NCI-H774 (cell line): ENCODE measurements at places on chromosomes 7 and 10.

GRCh38 chr7:22786290-22786932 lies 36.2 kb downstream of the TOMM7 start:
- DNase-seq = no peak

DNA sequence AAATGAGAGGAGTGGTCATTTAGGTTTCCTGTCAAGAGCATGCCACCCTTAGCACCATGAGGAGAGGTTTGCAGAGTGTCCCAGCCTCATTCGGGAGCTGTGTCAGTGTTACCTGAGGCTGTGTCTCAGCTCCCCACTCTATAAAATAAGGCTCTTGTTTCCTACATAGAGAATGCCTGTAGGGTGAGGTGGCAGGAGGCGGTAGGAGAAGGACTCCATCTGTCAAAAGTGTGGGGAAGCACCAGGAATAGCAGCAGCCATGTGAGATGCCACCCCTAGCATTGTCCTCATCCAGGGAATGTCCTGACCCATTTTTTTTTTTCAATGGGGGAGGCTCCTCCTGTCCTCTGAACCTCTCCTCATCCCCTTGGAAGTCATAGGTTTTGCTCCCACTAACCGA lies 451.2 kb downstream of the PLXNA4 start:
- DNase-seq = no peak

- DNase-seq = no peak
Measured at GRCh38 chr10:52755297-52756062, 17.1 kb downstream of the MBL2 start.

DNA sequence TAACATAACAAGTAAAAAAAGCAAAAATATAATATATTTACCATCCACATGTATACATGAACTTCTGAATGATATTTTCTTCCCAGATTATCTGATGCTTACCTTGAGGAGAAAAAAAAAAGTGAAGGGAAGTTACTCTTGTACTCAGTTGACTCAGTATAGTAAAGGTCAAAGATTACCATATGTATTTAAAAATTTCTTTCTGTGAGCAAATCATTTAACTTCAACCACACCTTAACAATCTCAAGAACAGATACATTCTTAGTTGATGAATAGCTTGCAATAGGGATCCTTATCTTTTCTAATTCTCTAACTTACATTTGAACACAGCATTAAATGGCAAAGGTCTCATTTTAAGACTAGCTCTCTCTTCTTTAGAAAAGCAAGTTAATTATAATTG lies 29.8 kb downstream of the PRR15 start:
- no peak for DNase-seq

GRCh38 chr7:47333554-47333887 lies 248.4 kb downstream of the TNS3 start:
- DNase-seq = no peak

DNA sequence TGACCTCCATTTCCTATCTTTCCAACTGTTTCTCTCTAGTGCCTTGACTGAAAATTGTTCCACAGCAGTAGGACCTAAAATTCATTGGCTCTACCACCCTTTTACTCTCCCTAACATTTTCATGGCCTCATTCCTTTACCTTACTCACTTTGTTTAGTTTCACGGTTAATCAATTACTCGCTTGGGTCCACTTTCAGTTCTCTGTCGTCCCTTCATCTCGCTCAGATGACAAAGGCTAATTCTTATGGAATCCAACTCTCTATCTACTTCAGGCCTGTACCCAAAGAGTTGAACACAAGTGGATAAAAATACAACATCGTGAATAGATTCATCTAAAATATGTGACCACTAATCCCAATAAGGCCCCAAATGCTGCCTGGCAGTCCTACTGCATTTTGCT lies 85.9 kb upstream of the ADO start:
- no peak for DNase-seq

- DNase-seq = no peak
Measured at GRCh38 chr10:30422981-30423654, 10.9 kb upstream of the MAP3K8 start.

GRCh38 chr7:158543840-158544239 lies 43.8 kb downstream of the PTPRN2 start:
- DNase-seq = no peak

DNA sequence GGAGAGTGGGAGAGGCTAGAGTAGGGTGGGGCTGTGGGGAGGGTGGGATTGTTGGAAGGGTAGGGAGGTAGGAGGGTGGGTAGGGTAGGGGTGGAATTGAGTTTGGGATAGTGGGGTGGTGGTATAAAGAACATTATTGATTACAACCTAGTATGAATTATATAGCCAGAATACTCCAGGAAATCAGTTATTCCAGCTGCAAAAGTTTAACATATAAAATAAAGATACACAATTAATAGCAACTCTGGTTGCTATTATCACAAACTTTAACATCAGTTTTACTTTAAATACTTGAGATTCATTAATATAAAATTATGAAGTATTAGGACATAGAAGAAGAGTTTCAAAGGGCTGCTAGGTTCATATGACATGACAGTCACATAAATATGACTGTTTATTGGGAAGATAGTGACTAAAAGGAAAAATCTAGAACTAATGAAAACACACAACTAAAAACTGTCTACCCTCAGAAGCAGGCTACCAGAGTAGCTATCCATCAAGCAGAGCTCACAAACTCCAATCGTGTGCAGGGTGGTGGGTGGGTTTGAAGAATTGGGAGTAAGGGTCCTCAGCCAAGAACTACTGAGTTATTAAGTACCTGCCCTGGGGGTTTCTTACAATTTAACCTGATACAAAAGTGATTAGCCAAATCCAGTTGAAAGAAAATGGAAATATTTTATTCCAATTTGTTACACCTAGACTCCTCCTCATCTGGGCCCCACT lies 14.0 kb upstream of the SGCE start:
- DNase-seq = no peak

DNA sequence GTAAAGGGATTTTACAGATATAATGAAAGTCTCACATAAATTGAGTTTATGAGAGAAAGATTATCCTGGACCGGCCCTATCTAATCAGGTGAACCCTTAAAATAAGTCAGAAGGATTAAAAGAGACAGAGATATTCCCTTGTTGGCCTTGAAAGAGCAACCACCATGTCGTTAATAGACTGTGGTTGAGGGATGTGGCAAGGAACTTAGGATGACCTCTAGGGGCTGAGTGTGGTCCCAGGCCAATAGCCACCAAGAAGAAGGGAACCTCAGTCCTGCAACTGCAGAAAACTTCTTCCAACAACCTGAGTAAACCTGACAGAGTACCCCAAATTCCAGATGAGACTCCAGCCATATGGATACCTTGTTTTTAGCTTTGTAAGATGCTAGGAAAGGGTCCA lies 121.5 kb downstream of the POLR1F start:
- DNase-seq = no peak

- DNase-seq = no peak
Measured at GRCh38 chr10:131974034-131974817, 7.5 kb downstream of the BNIP3 start.

- DNase-seq = no peak
Measured at GRCh38 chr7:150927157-150927955, 50.8 kb downstream of the KCNH2 start.

DNA sequence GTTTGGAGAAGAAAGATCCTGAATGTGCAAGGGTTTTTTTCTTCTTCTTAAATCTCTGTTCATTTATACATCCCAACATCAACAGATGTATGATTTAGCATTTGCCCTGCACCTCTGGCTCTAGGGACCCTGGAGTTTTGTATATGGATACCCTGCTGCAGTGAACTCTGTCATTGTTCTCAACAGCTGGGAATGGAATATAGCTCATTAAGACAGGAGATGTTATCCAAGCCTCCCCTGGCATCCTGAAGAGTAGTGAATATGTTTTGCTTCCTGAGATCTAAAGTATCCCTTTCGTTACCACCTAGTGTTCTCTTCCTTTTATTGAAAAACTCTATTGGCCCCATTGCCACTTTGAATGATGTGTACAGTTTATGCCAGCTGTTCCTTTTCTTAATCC lies 275.9 kb downstream of the EXOC4 start:
- DNase-seq = no peak

- no peak for DNase-seq
Measured at GRCh38 chr7:134836447-134836846, 57.0 kb downstream of the CALD1 start.

- DNase-seq = no peak
Measured at GRCh38 chr10:92328993-92329392, 38.0 kb downstream of the MARCHF5 start.

GRCh38 chr10:60803433-60803832 lies 25.2 kb downstream of the CDK1 start:
- DNase-seq = no peak

- DNase-seq = no peak
Measured at GRCh38 chr10:1544209-1544673, 193.1 kb downstream of the ADARB2 start.

DNA sequence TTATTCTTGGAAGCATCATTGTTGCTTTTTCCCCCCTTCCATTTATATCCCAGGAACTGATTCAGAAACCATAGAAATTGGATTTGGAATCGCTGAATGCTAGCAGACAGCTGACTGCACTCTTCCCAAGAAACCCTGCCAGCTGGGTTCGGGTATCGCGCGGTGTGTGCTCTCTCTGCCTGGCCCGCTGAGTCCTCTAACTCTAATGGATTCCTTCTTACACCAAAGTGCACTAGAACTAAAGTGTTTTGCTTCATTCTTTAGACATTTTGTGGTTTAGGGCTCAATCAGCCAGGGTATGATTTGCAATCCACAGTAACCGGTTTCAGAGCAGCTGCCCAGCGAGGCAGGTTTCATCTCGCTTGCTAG lies 92.2 kb downstream of the EGFR start:
- DNase-seq = no peak

DNA sequence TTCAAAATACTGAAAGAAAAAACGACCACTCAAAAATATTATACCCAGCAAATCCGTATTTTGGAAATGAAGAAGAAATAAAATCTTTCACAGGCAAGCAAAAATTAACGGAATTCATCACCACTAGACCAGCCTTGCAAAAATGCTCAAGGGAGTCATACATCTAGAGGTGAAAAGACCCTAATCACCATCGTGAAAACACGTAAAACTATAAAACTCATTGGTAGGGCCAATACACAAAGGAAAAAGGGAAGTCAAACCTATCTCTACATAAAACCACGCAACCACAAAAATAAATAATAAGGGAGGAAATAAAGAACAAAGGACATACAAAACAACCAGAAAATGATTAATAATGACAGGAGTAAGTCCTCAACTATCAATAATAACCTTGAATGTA lies 6.6 kb upstream of the AKR1B1 start:
- DNase-seq = no peak

DNA sequence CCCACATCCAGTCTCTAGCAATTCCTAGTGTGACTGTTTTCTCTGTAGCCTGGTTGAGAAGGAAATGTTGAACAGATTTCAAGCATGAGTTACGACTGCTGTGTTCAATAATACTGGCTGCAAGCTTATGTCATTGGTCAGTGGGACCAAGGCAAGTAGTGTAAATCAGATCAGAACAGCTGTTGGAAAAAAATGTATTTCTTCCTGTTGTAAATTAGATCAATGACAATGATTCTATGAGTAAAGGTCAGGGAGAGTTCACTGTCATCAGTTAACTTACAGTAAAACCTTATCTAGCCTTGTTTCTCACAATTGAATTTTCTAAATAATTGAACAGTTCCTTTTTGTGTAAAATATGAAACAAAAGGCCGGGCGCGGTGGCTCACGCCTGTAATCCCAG lies 6.7 kb downstream of the OTUD1 start:
- no peak for DNase-seq

- DNase-seq = peak; percentile 40
Measured at GRCh38 chr7:151083071-151083823, at the start of gene TMUB1. TSS of gene TMUB1 (minus strand) at chr7:151083493. CDS start at chr7:151082563, 930 bp downstream.

GRCh38 chr10:49365675-49366415 lies 30.0 kb downstream of the DRGX start:
- DNase-seq = no peak

DNA sequence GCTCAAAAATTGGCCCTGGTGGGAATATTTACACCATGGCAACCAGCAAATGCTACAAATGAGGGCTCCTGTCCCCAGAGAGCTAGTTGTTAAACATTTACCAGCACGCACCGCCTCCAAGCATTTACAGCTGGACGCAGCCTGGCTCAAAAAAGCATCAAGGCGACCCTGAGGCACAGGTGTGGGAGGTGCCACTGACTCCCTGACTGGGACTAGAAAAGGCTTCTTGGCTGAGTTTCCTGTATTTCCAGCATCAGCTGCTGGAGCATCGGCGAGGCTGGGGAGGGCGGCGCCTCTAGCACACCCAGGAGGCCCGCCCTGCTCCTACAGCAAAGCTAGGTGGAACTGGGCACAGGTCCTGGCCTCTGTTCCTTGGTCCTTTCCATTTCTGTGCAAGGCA lies 43.5 kb upstream of the ZRANB1 start:
- no peak for DNase-seq

- no peak for DNase-seq
Measured at GRCh38 chr10:52706332-52707070, 66.1 kb downstream of the MBL2 start.

DNA sequence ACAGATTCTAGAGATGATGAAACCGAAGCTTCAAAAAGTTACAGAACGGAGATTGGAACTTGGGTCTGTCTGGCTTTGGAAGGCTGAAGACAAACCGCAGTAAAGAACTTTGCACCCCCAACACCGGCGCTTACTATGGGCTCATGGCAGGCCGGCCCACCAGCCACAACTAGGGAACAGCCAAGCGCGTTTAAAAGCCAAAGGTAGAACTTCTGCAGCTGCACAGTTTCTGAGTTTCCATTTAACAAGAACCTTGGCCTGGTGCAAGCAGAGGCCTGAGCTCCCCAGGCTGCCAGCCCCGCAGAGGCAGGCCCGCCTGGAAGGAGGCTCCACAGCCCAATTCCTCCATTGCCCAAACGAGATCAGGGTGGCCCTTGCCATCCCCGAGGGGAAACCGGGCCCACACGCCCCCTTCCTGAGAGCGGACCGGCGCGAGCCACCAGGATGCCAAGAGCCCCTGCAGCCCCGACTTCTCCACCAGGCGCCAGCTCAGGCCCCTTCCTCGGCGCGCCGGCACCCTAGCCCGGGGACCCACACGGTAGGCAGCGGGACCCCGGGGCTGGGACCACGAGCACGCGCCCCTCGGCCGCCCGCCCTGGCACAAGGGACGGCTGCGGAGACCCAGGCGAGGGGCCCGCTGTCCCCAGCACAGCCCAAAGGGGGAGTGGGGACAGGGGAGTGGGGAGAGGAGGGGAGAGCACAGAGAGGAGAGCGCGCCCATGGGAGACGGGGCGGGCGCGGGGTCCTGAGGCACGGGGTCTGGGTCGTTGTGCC lies 566 bp downstream of the MAD1L1 start:
- no peak for DNase-seq

- no peak for DNase-seq
Measured at GRCh38 chr10:73859784-73860491, 14.4 kb downstream of the CAMK2G start.

- no peak for DNase-seq
Measured at GRCh38 chr7:81439591-81439990, 330.3 kb downstream of the HGF start.

- DNase-seq = no peak
Measured at GRCh38 chr7:70986297-70986696, 145.6 kb upstream of the GALNT17 start.

- no peak for DNase-seq
Measured at GRCh38 chr7:1762238-1762945, 92.3 kb downstream of the ELFN1 start.

GRCh38 chr7:149489391-149490024 lies 8.1 kb downstream of the ZNF746 start:
- DNase-seq = no peak
